ENCODE measurements at places on chromosomes 11 and 22.

GRCh38 chr11:72828692-72829101 lies 14.5 kb downstream of the ATG16L2 start:
- no peak for DNase-seq

- DNase-seq, result no peak
Observed at GRCh38 chr11:91786097-91786496, 438.5 kb upstream of the FAT3 start.

DNA sequence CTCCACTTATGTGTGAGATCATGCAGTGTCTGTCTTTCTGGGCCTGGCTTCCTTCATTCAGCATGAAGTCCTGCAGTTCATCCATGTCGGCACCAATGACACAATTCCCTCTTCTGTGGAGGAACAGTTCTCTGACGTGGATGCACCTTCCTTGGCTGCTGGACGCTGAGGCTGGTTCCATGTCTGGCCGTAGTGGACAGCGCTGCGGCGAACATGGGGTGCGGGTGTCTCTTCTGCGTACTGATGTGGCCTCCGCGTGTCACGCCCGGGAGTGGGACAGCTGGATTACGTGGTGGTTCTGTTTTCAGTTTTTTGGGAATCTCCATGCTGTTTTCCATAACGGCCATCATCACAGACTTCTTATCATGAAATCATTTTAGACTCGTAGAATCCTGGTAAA lies 16.9 kb upstream of the MUC2 start:
- no peak for DNase-seq

DNA sequence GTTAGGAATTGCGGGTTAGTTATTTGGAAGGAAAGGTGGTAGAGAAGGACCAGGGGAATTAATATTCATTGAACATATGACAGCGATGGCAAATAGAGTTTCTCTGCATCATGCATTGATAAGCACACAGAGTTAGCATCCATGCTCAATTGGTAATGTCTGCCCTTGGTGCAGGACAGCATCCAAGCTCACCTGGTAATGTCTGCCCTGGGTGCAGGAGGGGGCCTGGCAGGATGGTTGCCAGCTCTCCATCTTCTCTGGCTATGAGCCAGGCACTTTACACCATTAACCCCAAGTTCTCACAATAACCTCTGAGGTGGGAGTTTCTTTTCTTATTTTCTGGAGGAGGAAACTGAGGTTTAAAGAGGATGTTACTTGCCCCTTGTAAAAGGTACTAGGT lies 50.4 kb upstream of the RBFOX2 start:
- no peak for DNase-seq

- DNase-seq, result no peak
Observed at GRCh38 chr11:128334311-128335044, 252.9 kb downstream of the ETS1 start.

- DNase-seq, result no peak
Observed at GRCh38 chr11:6995703-6996102, 24.4 kb downstream of the ZNF214 start.

DNA sequence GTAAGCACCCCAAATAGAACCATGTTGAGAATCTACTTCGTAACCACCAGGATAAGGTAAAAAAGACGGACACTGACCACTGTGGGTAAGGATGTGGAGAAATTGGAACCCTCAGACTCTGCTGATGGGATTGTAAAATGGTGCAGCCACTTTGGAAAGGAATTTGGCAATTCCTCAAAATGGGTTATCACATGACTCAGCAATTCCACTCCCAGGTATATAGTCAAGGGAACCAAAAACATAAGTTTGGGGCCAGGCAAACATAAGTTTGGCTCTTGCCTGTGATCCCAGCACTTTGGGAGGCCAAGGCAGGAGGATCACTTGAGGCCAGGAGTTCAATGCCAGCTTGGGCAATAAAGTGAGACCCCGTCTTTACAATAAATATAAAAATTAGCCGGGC lies 5.1 kb upstream of the CABP2 start:
- DNase-seq, result no peak

DNA sequence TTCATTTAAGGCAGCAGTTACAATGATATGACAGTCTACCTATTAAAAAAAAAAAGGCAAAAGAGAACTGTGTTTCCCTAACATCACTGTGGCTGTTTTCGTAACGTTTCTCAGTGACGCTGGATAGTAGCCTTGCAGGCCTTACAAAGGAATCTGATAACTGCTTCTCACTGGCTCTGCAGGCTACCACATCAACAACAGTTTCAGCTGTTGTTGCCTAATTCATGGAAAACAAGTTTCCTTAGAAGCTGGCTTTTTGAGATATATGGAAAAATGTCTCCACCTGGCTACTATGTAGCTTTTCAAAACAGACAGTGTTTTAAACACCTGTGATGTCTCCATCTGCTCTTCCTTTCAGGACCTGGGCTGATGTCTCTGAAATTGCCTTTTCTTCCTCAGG lies 3.8 kb downstream of the OR51V1 start:
- DNase-seq, result no peak

GRCh38 chr11:34653851-34654482 lies 33.1 kb downstream of the EHF start:
- DNase-seq, result no peak

- no peak for DNase-seq
Observed at GRCh38 chr11:34245041-34245440, 112.8 kb downstream of the ABTB2 start.

DNA sequence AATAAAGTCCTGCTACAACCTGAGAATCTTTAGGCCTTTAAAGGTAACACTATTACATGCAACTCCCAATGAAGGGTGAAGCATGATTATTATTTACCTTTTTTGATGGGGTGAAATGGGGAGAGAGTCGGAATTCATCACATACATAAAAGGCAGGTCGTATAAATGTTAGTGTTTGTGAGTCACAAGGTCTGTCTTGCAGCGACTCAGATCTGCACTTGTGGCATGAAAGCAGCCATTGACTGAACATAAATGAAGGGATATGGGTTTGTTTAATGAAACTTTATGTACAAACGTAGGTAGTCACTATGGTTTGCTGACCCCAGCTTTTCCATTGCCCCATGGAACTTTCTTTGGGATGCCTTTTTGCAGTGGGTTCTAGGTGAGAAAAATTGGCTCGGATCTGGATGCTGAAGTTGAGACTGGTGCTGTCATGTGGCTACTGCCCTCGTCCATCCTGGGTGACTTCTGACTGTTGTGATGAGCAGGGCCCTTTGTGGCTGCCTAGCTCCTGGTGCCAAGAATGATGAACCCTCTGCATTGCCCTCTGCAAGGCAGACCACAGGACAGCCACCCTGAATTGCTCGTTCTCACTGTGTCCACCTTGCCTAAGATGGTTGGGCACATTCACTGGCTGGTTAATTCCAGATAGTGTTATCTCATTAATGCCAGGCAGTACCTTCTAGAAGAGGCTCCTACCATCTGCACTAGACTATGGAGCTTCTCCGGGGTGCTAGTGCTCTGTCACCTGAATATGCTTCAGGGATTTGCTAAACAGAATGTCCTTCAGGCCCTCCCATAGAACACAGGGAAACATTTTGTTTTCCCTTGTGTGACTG lies 11.3 kb downstream of the GGTLC2 start:
- no peak for DNase-seq

DNA sequence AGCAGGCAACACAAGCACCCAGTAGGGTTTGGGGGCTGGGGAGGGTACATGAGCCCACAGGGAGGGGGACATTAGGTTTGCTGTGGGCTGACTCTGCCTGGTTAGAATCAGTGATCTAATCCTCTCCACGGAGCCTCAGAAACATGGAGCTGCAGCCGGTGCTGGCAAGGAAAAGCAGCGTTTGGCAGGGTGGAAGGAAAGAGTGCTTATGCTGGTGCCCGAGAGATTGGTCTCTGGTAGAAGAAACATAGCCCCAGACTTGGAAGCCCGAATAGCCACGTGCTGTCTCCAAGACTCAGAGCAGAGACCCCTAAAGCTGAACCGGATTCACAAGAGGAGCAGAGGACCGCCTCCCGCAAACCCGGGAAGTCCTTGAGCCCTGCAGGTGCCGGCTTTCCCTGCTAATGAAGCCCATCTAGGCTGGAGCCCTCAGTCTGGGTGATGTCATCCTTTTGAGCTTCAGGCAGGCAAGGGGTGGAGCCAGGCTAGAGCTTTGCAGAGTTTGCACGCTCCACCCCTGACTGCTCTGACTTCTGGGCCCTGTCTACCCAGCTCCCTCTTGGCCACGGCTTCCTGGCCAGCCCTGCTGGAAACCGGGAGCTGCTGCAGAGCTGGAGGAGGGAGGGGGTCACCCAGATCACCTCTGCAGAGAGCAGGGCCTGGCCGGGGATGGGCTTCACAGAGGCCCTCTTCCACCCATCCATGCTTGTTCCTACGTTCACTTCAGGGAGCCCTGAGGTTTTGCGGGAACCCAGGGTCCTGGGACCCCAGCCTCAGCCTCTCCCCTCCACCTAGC lies 35.0 kb upstream of the JAM3 start:
- peak; percentile 33 for DNase-seq

DNA sequence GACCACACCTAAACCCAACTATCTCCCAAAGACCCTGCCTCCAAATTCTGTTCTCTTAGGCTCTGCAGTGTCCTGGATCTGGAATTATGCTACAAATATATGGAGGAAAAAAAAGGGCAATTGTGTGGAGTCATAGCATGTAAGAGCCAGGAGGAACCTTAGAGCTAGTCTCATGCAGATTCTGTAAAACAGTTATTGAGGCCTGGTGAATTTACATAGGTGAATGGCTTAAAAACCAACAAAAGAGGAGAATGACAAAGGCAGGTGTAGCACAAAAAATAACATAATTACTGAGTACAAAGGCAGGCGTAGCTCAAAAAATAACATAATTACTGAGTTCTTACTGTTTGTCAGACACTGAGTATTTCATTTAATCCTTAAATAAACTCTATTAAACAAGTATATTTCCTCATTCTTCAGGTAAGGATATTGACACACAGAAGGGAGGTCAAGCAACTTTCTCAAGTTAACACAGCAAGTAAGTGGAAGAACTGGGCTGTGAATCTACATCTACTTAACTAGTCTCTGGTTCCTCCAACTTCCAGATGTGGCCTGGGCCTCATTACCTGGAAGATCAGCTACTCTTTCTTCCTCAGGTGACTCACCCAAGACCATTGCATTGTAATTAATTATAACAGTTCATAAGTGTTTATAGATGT lies 938.9 kb upstream of the TENM4 start:
- DNase-seq, result no peak

DNA sequence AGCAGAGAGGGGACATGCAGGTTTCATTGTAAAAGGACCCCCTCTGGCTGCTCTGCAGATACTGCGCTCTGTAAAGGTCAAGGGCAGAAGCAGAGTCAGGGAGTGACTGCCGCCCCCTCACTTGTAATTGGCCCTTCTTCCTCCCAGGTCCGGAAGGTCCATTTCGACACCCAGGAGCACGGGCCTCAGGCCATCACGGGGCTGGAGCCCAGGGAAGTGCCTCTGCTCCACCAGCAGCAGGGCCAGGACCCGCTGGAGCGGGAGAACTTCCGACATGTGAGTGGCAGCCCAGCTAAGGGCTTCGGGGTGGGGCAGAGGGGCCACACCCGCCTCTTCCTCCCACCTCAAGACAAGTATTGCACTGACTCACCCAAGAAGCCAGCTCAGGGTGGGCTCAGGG lies 24.0 kb upstream of the LRRC10B start:
- DNase-seq, result no peak

DNA sequence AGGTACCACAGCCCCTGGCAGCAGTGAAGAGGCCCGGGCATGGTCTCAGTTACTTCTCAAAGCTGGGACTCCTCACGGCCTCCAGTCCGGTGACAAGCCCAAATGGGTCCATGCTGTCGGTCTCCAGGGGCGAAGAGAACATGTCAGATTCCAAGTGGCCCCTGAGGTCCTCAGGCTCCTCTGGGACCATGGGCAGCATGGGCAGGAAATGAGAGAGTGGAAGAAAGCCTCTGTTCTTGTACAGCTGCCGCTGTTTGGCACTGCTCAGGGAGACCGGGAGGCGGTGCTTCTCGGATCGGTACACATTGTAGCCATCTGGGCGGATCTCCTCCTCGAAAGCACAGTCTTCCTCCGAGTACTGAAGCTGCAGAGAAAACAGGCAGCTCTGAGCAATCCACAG lies 4.6 kb downstream of the FGF19 start:
- DNase-seq, result no peak

DNA sequence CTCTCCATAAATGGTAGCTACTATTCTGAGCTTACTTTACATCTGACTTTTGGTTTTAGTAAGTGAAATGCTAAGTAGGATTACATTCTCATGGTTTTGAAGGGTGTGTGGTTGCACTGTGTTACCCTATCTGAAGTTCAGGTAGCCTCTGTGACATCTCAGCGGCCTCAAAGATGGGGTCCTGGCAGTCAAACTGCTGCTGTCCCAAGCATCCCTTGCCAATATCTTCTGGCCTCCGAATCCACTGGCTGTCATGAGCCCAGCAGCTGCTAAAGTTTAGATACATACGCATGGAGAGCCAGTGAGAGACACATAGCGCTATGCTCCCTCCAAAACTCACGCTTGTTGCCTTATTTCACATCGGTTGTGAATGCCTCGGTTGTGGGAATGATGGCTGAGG lies 34.9 kb downstream of the UBASH3B start:
- DNase-seq, result no peak
